Stimulated activated CD4-positive, alpha-beta T cell treated with anti-CD3 and anti-CD28 coated beads, Interleukin-1b, Interleukin-23, amount 100 ng/mL, for 1 hour (primary cell): ENCODE measurements at places on chromosomes 16 and 17.

DNA sequence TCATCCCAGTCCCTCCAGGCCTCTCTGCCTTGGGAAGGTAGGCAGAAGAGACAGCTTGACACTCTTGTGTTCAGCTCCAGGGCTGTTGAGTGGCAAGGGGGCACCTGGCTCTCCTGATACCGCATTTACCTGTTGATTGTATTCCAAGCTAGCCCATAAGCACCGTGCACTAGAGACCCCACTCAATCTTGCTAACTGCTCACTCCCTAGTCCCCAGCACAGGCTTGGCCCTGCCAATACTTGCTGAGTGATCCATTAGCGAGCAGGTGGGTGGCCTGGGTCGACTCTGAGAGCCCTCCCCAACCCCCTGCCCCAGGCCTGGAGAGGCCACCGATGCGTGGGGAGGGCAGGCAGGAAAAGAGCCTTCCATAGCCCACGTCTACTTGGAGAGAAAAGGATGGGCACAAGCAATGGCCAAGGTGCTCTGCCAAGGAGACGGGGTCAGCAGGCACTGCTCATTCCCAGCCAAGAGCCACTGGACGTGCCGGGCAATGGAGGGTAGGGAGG is 29.5 kb downstream of the FA2H start:
- DNase-seq: no peak

- no peak for DNase-seq
Observed at GRCh38 chr16:67517661-67518423, 10.8 kb upstream of the RIPOR1 start.

DNA sequence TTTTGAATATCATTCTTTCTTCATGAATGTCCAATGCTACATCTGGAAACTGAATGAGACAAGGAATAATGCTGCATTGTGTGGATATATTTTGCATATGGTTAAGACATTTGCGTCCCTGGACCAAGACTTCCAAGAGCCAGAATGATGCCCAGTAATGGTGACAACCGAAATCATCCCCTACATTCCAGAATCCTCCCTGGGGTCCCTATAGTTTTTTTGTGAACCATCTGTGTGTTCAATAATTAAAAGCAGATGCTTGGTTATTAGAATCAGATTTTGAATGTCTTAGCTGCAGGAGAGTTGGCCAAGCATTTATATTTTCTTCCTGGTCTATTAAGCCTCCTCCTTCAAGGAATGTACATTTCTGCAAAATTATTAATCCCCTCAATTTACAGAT is 426.7 kb upstream of the CDH8 start:
- DNase-seq: no peak

DNA sequence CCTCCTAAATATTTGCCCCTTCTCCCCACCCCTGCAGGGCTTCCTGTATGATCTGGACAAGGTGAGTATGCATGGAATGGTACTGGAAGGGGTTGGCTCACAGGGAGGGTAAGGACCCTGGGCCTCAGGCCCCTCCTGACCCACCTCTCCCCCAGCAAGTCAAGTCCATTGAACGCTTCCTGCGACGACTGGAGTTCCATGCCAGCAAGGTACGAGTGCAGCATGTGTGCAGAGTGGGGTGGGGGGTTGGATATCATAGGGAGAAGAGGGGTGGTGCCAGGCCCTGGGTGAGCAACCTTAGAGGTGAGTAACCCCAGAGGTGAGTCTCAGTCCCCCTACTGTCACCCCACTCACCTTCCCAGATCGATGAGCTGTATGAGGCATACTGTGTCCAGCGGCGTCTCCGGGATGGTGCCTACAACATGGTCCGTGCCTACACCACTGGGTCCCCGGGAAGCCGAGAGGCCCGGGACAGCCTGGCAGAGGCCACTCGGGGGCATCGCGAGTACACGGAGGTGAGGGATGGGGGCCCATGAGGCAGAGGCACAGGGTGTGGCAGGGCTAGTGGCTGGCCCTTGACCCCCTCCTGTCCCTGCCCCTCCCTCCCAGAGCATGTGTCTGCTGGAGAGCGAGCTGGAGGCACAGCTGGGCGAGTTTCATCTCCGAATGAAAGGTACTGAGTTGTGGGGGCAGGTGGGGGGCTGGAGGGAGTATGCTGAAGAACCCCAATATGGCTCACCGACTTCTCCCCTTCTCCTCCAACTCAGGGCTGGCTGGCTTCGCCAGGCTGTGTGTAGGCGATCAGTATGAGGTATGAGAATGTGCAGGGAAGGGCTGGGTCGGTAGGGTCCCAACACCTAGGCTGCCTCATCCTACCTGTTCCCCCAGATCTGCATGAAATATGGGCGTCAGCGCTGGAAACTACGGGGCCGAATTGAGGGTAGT is 11.3 kb downstream of the RIPOR1 start:
- no peak for DNase-seq

DNA sequence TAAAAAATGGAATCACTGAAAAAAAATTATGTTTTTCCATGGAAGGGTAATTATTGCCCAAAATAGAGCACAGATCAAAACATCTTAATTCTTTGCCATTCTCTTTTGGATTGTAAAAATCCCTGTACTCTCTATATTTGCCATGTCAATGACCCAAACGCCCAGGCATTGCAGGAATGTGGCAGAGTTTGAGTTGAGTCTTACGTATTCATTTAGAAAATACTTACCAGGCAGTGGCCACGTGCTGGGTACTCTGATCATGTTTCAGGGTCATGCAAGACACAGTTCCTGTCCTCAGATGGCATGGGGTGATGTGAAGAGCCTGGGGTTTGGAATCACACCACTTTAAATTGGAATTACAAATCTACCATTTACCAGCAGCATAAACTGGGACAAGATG is 267.7 kb downstream of the ABCC12 start:
- DNase-seq: no peak

DNA sequence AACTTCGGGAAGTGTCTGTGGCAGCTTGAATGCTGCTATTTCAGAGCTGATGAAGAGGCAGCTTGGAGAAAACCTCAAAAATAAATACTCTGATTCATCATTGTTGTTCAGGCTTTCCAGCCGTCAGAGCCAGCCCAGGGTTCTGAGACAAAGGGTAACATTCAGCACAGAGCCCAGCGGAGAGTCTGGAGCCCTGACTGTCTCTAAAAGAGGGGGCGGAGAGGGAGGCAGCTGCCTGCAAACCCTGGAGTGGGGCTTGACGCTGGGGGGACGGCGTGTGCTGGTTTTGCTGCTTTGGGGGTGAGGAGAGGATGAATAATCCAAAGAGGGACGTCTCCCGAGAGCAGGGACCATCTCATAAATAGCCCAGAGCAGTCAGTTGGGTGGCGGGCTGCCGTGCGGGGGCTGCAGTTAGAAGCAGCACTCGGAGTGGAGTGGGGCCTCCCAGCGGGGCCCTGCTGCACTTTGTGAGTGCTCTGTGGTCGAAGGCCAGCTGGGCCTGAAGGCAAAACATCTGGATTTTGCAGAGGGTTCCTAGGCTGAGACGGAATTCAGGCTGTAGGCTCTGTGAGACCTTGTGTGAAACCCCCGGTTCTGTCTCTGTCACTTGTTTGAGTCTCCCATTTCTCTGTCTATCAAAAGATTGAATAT is 237.8 kb downstream of the PRKCA start:
- DNase-seq: no peak

- no peak for DNase-seq
Observed at GRCh38 chr16:84753412-84754326, 53.9 kb downstream of the USP10 start.

DNA sequence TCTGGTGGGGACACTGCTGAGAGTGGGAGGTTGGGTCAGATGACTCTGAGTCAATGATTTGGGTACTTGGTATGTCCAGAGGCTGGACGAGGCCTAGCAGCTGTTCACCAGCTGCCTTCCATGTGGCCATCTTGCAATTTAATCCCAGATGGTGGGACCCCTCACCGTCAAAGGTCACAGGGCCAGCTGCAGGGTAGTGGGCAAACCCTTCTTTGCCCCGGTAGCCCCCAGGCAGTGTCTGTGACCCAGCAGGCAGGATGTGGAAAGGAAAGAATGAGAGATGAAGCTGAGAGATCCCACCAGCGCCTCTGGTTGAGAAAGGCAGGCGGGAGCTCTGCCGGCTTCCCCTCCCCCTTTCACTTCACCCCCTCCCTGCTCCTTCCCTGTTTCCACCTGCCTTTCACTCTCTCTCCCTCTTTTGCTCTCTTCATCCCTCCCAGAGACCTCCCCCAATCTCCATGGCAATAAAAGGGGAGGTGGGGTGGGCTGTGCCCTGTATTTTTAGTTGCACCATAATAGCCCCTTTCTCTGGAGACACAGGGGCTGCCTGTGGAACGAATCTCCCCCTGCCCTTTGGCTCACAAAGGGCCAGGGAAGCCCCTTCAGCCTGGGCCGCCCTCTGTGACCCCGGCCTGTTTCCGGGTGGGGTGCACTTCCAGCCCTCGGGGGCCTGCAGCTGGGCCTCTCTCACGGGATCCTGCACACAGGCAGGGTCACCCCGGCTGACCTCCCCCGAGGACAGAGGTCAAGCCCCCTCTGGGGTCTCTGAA is 20.2 kb downstream of the CDK5RAP3 start:
- no peak for DNase-seq
